ENCODE measurements at places on chromosomes 3 and 15.

GRCh38 chr15:93358166-93359059 lies 269.4 kb upstream of the RGMA start:
- no peak for DNase-seq

DNA sequence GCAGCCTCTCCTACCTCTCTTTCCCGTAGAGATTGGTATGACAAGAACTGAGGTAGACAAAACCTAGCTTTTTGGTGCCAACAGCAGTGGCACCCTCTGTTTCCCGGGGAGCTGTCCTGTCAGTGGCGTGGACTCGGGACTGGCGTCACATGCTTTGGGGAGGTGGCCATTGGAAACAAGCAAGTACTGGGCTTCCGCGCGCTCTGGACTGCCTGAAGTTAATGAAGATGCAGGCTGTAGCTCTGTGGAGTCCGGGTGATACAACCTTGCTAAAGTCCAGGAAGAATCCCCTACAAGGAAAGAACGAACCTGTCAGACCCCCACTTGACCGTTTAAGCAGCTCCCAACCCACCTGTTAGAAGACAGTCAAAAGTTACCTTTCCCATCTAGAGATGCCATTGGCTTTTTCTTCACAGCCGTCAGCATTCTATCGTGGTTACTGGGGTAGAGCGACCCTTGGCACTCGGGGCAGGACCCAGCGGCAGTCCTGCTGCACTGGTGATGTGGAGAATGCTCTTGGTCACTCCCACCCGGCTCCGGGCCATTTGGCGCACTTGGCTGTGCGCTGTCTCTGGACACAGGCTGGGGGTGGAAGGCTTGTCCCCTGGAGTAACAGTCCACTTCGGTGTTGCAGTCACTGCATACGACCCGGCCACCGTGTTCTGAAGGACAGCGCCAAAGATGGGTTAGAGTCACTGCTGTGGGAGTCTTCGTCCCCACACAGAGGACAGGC lies 120.5 kb downstream of the LRIG1 start:
- DNase-seq, result no peak

DNA sequence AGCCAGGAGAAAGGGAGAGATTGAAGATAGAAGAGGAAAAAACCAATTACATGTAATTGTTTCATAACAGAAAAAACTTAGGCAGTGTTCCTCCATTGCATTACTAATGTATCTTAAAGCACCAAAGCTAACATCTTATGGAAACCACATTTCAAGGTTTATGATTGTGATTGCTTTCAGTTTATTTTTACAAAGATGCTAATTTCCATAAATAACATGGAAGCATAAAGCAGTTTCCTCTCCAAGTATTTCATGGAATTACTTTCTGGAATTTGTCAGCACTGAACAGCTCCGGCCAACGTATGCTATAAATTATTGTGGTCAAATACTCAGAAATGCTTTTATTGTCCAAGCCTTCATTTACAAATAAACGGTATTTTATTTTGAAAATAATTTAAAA lies 11.6 kb downstream of the ADAMTSL3 start:
- DNase-seq, result no peak

DNA sequence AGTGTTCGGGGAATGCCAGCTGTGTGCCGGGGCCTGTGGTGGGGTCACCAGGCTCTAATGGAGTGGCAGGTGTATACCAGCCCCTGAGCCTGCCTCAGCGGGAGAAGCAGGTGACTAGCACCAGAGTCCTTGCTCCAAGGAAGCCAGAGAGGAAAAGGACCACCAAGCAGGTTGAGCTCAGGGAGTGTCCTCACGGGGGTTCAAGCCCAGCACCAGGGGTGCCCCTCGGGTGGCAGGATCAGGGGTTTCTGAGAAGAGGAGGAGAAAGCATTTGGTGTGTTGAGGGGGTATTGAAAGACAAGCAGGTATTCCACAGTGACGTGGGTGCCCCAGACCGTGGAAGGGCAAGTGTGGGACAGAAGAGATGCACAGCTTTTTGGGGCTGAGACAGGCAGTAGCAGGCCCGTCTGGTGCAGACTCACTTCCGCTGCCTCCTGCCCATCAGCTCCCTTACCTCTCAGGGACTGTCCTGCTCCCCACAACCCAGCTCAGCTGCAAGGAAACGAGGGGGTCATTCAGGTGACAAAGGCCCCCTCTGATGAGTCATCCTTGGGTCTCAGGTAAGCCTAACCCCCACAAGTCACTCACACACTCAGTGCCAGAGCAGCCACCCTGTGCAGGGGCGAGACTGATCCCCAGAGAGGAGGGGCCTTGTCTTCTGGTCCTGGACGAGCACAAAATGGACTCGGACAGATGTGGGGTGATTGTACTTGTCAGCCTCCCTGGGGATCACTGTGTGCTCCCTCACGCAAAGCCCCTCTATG lies 21.4 kb upstream of the POC1A start:
- no peak for DNase-seq

GRCh38 chr3:14392231-14392630 lies 10.2 kb upstream of the SLC6A6 start:
- DNase-seq, result no peak

- no peak for DNase-seq
These were observed 1.4 kb upstream of the RSRC1 start for GRCh38 chr3:158108445-158108985.

DNA sequence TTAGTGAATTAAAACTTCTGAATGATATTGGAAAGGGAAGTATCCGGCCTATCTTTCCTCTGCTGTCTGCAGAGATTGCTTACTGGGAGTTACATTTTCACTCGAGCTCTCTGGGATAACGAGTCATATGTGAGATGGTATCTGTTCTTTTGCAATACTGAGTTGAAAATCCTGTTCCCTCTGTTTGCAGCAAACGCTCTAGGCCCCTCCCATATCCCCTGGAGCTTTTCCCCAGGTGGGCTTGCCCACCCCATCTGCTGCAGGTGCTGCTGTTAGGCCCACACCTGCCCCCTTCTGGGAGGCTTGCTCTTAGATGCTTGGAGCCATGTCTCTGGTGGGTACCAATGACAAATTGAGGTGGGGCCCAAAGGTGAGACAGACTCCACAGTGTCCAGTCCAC lies 42.7 kb upstream of the MTMR10 start:
- no peak for DNase-seq

GRCh38 chr3:72150634-72151412 lies 365.9 kb upstream of the PROK2 start:
- DNase-seq, result no peak

DNA sequence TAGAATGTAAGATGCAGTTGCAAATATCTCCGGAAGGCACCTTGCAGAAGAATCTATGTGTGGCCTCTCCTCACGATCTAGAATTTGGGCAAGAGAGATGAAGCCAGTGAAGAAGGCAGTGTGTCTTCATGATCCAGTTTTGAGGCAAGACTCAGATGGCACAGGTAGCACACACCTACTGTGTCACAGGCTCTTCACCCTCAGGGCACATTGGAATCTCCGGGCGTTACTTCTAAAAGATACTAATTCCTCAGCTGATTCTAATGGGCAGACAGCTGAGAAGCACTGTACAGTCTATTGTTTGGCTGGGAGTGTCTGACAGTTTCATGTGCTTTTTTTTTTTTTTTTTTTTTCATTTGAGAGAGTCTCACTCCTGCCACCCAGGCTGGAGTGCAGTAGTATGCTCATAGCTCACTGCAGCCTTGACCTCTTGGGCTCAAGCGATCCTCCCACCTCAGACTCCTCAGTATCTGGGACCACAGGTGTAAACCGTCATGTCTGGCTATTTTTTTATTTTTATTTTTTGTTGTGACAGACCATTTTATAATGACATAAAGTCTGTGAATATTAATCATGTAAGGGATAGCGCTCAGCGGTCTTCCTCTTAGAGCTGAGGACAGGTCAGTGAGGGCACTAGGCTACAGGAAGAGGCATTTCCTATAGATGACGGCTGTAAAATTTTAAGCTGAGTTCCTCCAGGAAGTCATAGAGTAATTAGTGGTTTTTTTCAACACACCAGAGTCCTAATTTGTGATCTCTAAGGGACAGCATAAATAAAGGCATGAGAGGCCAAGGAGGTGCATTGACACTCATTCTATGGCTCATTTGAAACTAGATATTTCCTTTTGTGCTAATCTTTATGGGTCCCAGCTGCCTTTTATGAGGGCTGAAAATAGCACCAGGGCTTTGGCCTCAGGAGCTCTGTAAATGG lies 4.0 kb downstream of the C3orf52 start:
- no peak for DNase-seq

DNA sequence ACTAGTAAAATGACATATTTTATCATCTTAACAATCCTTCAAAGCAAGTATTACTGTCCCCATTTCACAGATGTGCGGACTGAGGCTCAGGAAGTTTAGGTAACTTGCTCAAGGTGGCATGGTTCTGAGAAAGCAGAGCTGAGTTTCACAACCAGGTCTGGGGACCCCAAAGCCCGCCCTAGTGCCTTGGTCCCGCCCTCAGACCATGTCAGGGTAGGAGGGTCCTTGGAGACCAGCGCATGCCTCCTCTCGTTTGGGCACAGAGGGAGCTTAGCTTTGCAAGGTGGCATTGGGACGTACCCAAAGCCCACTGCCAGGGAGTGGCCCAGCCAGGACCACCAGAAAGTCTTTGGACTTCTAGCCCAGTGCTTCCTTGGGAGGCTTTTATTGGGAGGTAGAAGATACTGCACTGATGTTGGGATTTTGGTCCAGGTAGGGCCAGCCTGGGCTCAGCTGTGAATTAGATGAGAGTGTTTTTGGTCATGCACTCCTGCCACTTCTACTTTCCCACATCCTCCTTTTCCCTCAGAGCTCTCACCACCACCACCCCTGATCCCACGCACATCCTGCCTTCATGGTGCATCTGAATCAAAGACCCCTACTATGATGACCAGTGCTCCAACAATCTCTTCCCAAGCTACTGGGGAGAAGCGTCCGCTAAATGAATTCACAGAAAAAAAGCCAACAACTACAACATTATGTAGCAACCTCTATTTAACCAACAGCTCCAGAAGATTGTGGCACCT lies 307.9 kb downstream of the TLE3 start:
- no peak for DNase-seq

- no peak for DNase-seq
These were observed 60.6 kb downstream of the SLC12A8 start for GRCh38 chr3:125151916-125152315.

- DNase-seq, result no peak
These were observed 105.9 kb upstream of the AKAP13 start for GRCh38 chr15:85274315-85275050.

DNA sequence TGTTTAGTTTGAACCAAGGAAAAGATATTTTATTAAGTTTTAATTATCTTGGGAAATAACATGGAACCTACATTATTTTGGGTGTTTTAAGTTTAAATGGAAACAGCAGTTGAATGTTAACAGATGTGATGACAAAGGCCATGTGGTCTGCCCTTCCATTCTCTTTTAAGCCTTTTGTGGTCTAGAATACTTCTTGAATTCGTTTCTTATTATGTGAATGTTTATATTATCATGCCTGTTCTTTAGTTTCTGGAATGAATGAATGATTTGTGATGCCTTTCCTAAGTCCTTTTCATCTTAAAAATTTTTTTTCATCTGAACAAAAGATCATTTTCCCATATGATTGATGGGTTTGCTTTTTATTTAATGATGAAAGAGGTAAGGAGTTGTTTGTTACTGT lies 44.6 kb downstream of the SNRK start:
- no peak for DNase-seq

DNA sequence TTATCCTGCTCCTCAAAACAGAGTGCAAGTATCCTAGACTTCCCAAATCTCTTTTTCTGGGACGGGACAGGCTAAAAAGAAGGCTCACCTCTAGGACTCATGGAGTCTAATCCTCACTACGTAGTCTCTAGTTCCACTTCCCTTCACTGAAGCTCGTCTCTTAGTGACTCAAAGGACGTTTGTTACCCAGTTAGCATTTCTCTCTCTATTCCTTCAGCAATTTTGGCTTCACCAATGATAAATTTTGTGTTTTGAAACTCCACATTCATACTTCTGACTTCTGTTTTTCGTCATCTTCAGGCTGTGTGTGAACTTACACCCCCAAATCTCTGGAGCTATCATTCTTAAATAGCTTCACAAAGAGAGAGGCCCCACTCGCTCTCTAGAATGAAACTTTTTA lies 627.1 kb downstream of the NAALADL2 start:
- no peak for DNase-seq

DNA sequence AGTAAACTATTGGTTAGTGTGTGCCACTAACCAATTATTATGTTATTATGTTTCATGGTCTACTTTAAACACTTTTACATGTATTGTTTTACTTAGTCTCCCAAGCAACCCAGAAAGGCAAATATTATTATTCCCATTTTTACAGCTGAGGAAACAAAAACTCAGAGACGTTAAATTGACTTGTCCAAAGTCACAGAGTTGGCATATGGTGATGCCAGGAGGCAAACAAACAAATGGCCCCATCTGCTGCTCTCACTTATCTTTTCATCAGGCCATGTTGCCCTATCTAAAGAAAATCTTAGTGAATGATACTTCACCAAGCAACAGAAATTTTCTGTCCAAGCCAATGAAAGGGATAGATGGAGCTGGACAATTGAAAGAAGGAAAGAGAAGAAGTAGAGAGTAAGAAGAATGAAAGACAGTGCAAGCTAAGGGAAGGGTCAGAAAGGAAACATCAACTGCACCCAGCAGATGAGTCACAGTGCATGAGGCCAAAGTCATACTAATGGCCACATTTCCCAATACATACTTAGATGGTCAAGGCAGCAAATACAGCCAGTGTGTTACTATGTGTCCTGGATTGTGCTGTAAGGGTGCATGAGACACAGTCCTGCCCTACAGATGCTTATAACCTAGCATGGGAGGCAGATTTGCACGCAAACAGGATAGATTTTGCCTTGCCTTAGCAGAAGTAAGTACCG lies 266.9 kb downstream of the KCNMB2 start:
- no peak for DNase-seq

- DNase-seq, result no peak
These were observed 32.8 kb downstream of the ACSBG1 start for GRCh38 chr15:78201281-78202190.

GRCh38 chr3:123295901-123296250 lies 94.1 kb downstream of the SEC22A start:
- DNase-seq, result no peak

- no peak for DNase-seq
These were observed 257.6 kb downstream of the SLC9A9 start for GRCh38 chr3:143590660-143591059.

DNA sequence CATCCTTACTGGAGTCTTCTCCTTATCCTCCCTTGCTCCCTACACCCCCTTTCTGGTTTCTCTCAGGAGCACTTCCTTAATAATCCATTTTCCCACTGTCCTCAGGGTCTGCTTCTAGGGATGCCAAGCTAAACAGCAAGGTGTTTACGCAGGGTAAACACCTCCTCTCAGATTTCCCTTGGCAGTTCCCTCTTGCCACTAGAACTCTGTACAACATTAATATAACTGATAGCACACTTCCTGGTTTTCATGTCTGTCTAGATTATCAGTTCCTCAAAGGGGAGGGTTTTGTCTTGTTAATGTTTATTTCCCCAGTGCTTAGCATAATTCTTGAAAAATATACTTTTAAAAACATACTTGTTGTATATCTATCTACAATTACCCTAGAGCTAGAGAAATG lies 118.0 kb upstream of the SLC24A5 start:
- DNase-seq, result no peak
